ENCODE measurements at places on chromosomes 1 and 21.

GRCh38 chr21:33458861-33459260, 20.9 kb downstream of the TMEM50B start:
- no peak for DNase-seq

DNA sequence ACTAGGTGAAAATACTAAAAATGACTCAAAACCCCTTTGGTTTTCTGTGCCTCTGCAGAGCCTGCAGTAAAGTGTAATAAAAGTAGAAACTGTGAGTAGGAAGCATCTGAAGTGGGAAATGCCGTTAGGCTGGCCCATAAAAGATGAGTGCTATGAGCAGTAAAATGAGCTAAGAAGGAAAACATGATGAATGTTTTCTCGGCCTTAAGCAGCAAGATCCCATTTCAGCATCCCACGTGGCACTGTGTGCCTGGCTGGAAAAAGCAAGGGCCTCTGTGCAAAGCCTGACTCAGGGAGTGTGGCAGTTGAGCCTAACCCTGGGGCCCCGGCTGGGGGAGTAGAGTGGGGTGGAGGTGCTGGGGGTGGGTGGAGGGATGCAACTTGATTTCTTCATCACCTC, 109.5 kb downstream of the TBX15 start:
- DNase-seq = no peak

DNA sequence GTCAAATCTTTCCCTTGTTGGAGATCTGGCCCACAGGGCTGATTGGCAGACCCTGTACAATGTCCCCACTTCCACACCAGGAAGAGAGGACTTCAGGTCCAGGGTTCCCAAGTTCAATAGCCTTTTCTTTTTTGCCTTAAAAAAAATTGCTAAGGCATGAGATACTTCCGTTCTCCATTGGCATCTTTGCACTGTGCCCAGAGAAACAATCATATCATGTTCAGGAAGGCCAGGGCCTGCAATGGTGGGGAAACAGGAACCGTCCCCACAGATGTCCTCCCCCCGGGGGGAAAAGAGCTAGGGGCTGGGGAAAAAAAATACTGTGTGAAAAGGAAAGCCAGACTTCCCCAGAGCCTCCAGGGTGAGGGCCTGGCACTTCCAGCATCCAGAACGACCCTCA, 24.6 kb upstream of the GJA8 start:
- no peak for DNase-seq

DNA sequence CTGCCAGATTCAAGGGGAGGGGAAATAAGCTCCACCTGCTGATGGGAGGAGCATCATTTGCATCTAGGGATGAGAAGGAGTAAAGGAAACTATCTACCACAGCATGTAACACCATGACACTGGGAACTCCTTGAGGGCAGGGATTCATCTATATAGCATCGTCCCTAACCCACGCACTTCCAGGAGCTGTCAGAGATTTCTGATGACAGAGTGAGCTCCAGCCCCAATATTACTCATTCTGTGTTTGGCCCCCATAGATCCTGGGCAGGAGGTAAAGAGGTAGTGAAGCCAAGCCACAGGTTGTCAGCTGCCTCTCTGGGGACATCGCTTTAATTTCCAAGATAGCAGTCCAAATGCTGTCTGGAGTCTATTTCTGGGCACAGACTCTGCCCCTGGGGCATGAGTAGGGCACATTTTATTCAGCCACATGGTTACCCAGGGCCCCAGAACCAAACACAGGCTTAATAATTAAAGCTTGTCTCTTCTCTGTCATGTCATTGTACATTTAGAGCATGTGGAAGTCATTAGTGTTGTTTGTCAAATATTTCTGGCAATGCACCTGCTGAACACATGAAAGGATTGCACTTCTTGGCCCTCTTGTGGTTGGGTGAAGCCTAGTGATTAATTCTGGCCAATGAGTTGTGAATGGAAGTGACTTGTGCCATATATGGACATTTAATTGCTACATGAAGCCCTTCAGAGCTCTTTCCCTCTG, 105.9 kb upstream of the POU3F1 start:
- no peak for DNase-seq

GRCh38 chr21:42454786-42455185, 41.2 kb downstream of the RSPH1 start:
- DNase-seq = no peak

DNA sequence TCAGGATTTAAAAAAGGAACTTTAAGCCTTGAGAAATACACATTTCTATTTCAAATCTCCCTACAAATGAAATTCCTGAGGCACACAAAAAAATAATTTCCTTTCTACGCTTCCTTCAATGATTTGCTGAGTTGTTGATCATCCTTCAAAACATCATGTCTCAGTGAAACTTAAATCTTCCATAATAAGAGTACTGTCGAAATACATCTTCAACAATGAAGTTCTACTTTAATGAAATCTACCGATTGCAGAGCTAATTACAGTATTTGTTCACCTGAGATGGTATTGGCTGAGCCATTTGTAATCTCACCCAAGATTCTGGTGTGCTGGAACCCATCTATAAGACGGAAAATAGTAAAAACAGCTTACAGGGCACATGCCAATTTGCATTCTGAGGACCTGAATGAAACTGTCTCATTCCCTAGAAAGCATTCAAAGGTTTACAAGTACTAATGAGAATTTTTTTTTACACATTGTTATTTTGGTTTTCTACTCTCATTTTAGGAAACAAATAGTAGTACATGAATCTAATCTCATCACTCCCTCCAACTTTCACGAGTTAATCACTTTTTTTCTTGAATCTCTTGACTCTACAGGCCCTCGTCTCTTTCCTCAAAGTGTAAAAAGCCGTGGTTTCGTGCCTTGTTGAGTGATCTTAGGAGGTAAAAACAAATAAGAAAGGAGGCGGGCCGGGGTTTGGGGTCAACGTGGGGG, 1.1 kb downstream of the CHML start:
- DNase-seq = no peak

DNA sequence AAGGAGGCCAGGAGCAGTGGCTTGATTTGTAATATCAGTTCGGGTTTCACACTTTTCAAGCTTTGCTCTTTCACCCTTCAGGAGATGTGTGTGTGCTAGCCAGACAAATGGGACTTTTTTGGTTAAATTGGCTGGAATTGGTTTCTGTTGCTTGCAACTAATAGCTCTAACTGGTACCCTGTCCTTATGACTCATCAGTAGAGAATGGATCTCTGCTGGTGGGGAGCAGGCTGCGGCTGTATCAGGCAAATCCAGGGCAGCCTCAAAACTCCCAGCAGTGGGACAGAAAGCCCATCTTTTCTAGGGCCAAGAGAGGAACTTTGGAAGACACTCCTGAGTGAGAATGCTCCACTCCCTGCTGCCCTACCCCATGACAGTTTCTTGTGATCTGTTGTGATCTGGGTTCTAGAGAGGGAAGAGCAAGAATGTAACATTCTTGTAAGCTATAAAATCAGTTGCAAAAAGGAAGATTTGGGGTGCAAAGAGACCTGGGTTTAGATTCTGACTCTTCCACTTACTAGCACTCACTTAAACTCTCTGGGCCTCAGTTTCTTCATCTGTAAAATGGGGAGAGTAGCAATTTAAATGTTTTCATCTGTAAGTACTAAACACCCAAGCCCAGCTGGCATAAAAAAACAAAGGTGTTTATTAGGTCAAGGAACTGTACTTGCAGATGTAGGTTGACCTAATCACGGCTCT, 257.0 kb upstream of the TMEM51 start:
- no peak for DNase-seq

- no peak for DNase-seq
Observed at GRCh38 chr1:182684116-182684828, at the start of gene RGS8. Gene RGS8 (minus strand): TSS chr1:182684587. CDS start chr1:182669649, 14,938 bp downstream.

GRCh38 chr1:206663832-206664652, 20.7 kb upstream of the MAPKAPK2 start:
- DNase-seq = peak; percentile 39

DNA sequence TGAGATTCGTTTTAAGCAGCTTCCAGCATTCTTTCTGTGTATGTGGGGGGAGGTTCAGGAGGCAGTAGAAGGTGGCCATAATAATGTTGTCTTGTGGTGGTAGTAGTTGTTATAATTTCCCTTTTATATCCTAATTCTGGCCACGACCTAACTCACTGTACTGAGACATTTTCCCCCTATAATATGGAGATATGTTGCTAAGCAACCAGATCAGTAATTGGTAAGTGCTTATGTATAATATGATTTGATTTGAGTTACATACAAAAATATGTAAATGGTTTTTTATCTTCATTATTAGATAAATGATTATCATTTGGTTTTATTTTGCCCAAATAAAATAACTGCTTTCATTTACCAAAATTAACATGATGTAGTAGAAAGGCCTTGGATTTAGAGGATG, 376.2 kb downstream of the KIF26B start:
- DNase-seq = no peak

- DNase-seq = no peak
Observed at GRCh38 chr1:153288634-153289275, 24.0 kb downstream of the PGLYRP3 start.

DNA sequence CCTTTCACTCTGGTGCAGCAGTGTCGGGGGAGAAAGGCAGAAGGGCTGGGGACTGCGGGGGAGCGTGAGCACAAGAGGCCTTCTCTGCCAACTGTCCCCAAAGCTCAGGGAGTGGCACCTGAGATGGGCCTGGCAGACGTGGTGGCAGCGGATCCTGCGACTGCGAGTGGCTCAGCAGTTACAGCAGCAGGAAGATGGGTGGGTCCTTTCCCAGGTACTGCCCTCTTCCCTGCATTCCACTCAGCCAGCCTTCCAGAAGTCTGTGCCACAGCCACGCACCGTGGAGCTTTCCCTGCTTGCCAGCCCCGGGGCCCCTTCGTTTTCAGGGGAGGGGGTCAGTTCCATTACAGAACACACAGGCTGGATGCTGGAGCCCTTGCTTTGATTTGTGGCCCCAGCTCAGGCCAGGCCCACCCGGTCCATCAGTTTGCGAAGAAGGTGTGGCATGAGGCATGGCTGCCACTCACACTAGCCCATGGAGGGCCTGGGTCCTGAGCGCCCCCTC, 17.2 kb downstream of the MTHFR start:
- DNase-seq = no peak

GRCh38 chr1:54679706-54680105, 36.0 kb upstream of the TTC4 start:
- no peak for DNase-seq

DNA sequence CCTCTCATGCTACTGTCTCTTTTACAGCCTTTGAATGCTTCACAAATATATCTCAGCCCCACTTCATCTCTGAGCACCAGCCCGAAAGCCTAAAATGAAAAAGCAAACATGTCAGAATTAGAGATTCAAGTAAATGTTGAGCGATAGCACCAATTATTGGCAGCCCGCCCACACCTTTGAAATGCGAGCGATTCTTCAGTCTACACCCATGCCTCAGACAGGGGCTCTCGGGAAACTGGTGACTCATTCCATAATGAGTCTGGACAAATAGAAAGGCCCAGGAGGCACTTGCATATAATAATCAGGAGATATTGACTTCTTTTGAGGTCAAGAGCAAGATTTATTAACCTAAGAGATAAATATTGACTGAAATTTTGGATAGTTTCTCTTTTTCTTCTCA, 487.3 kb upstream of the PTBP2 start:
- no peak for DNase-seq

GRCh38 chr1:236173174-236173767, 30.9 kb downstream of the GPR137B start:
- no peak for DNase-seq

- DNase-seq = no peak
Observed at GRCh38 chr1:233561708-233562426, 52.0 kb upstream of the KCNK1 start.

GRCh38 chr1:233372218-233373120, 44.9 kb downstream of the MAP3K21 start:
- DNase-seq = no peak

- DNase-seq = no peak
Observed at GRCh38 chr1:227790868-227791267, 24.6 kb upstream of the PRSS38 start.

DNA sequence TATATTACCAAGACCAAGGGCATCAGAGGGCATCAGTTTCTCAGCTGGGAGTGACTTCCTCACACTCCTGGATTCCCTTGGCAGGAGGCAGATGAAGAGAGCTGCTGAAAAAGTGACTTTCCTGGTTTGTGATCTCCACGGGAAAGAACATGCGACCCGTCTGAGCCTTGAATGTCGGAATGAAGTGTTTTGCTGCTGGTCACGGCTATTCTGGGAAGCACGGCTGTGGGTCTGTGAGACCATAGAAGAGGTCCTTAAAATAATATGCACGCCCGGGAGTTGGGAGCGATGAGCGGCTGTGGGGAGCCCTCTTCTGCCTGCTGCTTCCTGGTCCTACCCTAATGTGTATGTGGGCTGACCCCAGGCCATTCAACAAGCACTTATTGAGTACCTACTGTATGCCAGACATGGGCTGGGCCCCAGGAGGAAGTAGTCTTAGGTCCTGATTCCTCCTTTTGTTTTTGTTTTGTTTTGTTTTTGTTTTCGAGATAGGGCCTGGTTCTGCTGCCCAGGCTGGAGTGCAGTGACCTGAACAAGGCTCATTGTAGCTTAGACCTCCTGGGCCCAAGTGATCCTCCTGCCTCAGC, 13.2 kb upstream of the UMODL1 start:
- no peak for DNase-seq

DNA sequence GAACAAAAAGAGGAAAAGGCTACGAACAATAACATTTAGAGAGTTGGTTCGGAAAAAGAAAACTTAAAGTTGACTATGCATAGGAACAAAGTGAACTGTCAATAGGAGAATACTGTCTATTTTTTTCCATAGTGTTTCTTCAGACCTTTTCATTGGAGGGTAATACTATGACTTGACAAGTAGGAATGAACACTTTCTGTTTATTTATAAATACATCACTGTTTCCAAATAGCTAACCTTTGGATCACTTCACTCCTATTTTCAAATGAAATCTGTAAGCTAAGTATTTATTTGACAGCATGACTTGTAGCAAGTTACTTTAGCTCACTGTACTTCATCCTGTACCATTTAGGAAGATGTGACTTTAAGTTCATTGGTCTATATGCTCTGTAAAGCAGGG, 221.3 kb downstream of the COL24A1 start:
- DNase-seq = no peak

- no peak for DNase-seq
Observed at GRCh38 chr1:28441674-28442073, 64.2 kb upstream of the RCC1 start.

- no peak for DNase-seq
Observed at GRCh38 chr1:27559466-27560030, 44.4 kb downstream of the AHDC1 start.

DNA sequence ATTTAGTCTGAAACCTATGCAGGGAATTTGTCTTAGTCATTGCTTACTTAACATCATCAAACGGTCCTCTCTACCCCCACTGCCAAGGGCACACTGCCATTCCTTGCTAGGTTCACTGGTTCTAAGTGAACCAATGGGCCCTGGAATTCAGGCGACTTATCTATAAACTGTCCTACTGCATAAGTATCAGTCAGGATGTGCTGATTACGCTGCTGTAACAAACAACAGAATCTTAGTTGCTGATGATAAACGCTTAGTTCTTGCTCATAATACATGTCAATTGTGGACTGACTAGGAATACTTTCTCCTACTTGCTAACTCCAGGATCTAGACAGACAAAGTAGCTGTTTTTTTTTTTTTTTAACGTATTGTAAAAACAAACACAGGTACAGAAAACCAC, 136.1 kb downstream of the PRDM2 start:
- DNase-seq = no peak

DNA sequence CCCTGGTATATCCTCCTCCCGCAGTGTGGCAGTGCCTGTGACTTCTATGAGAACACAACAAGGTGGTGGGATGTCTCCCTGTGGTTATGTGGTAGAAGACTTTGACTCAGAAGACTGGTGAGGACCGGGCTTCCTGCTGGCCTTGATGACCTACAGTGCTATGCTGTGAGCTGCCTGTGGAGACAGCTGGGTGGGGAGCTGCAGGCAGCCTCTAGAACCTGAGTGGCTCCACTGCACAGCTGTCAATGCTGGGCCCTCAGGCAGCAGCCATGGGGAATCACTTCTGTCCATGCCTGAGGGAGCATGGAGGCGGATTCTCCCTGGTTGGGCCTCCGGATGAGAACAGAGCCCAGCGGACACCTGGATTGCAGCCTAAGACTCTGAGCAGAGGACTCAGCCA, 14.9 kb downstream of the SLC1A7 start:
- DNase-seq = no peak

Data from stimulated activated CD8-positive, alpha-beta memory T cell treated with anti-CD3 and anti-CD28 coated beads, Interleukin-7, amount 100 ng/mL, for 24 hours (primary cell).